Astrocyte of the cerebellum (primary cell): ENCODE measurements at places on chromosomes 3 and 15.

DNA sequence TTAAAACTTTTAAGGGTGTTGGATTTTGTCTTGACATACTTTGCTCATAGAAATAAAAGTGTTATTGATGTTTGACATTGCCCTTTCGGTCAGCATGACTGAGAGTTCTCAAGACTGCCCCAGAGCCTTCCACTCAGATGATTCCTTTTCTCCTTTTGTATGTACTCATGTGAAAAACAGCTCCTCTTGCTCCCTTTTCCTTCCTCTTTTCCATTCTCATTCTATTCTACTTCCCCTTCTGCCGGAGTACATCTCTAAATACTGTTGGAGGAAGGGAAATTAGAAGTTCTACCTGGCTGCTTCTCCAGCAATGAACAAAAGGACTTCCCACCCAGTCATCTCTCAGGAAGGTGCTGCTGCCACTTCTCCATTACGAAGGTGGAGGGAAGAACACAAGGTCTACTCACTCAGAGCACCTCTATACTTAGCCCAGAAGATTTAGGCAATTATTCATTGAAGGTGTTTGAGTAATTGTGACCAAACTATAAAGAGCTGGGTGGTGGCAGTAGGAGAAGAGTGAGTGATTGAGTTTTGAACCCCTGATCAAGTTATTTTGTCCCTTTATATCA is 163.8 kb upstream of the MBNL1 start:
- DNase-seq = no peak

GRCh38 chr15:88835646-88836045 is 32.4 kb downstream of the ACAN start:
- no peak for DNase-seq

GRCh38 chr15:90101130-90101968 is 919 bp downstream of the IDH2 start:
- DNase-seq = no peak

GRCh38 chr3:64082961-64083541 is 59.8 kb upstream of the PSMD6 start:
- DNase-seq = no peak

DNA sequence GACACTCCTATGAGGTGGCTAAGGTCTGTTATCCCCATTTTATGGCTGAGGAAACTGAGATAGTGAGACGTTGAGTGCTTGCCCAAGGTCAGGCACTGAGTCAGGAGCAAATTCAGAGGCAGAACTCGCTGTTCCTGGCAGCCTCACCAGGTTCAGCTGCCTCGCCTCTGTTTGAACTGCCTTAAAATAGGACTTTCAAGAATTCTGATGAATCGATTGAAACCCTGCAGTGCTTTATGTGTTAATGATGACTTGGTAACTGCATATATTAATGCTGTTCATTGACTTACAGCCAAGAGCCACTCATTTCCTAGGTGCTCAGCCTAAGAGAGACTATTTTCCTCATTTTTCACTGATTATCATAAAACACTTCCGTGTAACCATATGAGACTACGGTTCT is 79.5 kb upstream of the BHLHE40 start:
- DNase-seq = no peak

DNA sequence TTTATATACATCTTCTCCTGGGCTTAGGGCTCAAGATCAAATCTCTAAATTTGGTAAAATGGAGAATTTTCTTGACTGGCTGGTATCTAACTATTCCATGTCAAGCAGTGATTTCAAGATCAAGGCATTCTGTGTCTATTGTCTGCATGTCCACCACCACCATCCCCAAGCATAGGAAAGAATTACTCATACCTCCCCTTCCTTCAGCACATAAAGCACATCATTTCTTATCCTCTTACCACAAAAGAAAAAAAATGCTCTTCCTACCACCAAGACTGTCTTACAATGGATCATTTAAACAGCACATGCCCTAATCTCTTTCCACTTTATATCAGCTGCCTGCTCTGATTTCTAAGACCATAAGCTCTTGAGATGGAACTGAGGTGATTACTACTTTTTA is 470.5 kb upstream of the THBS1 start:
- DNase-seq = peak; percentile 11

- DNase-seq = no peak
These were observed 99.1 kb downstream of the NSMCE3 start for GRCh38 chr15:29170521-29170920.

DNA sequence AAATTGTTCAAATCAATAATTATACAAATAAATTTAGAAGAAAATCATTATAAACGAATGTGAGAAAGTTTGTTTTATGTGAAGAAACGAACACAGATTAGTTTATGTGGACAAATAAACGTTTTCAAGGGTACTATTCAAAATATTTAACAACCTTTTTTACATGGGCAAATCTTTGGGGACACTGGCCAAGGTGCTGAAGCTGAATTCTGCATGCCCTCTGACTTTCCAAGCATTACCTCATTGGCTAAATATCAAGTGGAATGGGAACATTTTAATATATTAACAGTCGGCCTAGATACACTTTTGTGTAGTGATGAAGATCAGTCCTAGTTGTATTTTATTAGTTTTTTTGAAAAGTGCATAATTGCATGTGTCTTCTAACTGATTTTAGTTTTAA is 636.4 kb upstream of the DPPA4 start:
- DNase-seq = no peak

DNA sequence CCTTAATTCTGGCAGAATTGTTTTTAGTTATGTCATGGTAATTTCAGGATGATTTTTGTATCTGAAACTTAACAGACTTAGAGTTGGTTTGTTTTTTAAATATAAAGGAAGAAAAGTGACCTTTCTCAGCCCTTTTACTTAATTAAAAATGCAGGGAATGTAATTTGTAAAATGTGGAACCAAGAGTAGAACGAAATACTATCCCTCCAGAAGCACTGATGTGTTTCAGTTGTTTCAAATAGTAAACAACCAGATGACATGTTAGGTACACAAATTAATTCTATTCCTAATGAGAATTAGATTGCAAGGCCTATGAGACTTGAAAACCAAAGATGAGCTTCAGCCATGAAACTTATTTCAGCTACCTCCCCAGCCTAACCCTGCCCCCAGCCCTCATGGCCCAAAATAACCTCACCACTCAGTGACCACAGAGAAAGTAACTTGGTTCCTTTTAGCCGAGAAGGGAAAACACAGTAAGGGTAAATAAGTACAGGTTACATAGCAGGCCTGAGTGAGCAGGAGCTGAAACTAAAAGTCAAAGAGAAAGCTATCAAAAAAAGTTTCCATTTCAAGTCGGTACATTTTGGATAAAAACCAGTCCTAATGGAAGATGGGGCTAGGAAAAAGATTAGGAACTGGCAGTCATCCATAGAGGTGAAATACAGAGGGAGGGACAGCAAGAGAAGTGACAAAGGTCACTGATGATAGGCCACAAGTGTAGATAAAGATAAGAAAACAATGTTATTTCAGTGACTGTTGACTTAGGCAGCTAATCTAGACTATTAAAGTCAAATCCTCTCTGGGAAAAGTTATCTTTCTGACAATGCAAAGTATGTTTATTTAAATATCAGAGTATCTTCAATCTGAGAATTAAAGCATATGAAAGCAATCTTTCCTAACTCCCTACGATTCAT is 23.2 kb downstream of the SENP8 start:
- no peak for DNase-seq

DNA sequence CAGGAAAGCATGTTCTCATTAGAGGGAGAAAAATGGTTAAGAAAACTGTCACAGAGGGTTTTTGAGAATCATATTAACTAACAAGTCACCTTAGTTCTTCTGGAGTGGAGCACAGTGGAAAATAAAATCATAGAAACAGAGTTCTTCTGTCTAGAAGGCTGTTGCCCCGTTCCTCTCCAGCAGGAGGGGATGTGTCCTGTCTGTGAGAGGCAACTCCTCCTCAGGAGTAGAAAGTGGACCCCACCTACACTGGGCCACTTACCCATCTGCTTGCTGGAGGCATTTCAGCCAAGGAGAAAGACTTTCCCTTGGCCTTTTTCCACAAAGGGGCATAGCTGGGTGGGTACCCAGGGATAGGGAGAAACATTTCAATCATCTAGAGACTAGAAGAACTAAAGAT is 106.6 kb downstream of the SSR3 start:
- peak; percentile 6 for DNase-seq

DNA sequence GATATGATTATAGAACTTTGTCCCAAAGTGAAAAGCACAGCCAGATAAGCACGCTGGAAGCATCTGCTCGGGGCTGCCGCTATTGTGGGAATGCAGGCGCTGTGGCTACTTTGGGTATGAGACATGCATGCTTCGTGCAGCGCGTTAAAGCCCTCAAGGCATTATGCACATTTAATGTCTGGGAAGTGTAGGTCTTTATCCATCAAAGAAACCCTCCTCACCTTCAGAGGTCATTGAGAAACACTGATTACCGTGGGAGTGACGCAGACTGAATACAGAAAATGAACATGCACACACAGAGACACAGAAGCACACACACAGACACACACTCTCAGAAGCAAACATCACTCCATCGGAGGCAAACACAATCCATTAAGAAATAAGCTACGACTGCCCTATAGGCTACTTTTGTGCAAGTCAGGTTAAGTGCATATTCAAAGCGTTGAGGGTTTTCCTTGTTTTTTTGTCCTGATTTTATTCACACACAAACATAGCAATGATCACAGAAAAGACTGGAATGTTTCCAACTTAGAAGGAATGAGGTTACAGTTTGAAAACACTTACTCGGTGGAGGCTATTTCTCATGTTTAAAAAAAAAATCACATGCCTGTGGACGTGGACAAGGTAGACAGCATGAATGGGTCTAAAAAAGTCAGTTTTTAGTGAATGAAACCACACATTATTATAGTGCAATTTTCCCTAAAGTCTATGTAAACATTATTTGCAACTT is 68.5 kb downstream of the PLCH1 start:
- peak; percentile 26 for DNase-seq

GRCh38 chr15:94259121-94259751 is 27.9 kb downstream of the MCTP2 start:
- DNase-seq = no peak

GRCh38 chr3:187265461-187265955 is 26.0 kb downstream of the MASP1 start:
- no peak for DNase-seq

GRCh38 chr3:51398595-51399310 is 7.7 kb downstream of the RBM15B start:
- no peak for DNase-seq

DNA sequence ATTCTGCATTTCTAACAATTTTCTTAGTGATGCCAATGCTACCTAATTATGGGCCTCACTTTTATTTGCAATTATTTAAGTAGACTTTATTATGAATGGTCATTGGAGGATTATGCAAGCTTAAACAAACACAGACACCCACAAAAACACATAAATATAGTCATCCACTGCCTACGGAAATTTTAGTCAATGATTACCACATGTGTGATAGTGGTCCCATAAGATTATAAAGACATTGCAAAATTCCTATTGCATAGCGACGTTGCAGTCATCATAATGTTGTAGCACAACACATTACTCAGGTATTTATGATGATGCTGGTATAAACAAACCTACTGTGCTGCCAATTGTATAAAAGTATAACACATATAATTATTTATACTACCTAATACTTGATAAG is 247.8 kb upstream of the ALCAM start:
- no peak for DNase-seq

DNA sequence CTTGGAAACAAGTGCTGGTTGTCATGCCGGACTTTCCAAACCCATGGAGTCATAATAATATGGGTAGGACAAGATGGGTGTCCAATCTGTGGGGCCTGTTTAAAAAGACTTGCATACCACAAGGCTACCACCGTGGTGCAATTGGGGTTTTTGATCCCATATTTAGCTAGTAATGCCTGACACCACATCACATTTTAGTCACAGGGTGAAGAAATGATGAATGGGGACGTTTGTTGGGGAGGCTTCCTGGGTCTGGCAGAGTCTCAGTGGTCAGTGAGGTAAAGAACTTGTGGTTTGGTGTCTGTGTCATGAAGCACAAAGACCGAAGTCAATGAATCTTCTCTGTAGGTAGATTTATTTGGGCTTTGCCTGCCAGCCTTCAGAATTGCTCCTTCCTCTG is 31.0 kb downstream of the P3H2 start:
- DNase-seq = no peak

DNA sequence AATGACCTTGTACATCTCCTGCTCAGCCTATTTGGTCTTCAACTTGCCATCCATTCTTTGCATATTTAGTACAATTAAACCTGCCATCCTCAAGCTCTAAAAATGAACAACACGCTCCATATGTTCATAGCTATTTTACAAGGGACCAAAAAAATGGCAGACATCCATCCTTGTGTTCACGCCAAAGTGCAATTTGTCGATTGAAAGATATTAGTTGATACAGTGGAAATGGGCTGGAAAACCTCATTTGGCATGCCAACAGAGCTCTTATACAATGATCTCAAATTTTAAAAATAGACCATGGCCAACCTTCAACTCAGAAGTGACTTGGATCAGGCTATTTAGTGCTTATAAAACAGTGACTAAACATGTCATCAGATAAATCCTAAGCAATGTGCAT is 413.6 kb upstream of the ARL6 start:
- DNase-seq = no peak

GRCh38 chr15:58070801-58071418 is 5.4 kb upstream of the ALDH1A2 start:
- peak; percentile 34 for DNase-seq

GRCh38 chr3:46107682-46108081 is 80.4 kb upstream of the XCR1 start:
- DNase-seq = no peak

DNA sequence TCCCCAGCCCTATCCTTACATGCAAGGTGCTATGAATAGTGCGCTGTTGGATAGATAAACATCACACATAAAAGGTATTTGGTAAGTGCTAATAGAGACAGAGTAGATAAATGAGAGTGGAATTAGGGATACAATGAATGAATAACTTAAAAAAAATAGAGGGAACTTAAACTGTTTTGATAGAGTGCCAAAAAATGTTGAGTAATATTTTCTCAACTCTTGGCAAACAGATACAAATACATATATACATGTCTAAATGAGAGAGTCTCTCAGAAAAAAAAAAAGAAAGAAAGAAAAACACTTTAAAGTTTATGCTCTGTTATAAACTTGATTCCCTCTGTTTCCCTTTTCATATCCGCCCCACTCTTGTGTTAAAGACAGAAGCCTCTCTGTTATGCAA is 667.4 kb downstream of the ROBO2 start:
- DNase-seq = no peak

DNA sequence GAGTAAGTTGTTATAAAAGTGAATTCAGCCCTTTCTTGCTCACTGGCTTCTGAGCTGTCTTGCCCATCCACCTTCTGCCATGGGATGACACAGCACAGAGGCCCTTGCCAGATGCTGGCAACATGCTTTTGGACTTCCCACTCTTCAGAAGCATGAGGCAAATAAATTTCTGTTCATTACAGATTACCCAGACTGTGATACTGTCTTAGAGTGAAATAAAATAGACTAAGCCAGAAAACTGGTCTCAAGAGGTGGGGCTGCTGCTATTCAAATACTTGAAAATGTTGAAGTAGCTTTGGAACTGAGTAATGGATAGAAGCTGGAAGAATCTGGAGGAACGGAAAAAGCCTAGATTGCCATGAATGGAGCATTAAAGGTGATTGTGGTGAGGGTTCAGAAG is 170.4 kb downstream of the ZMAT3 start:
- no peak for DNase-seq

GRCh38 chr3:23402728-23403492 is 199.8 kb downstream of the UBE2E2 start:
- no peak for DNase-seq

GRCh38 chr3:75192146-75192616 is 471.9 kb upstream of the FRG2C start:
- DNase-seq = peak; percentile 8

- DNase-seq = no peak
These were observed 42.3 kb upstream of the ROPN1 start for GRCh38 chr3:124034016-124034843.
